ENCODE measurements at places on chromosomes 2 and 18.

- H3K27ac ChIP-seq, result no peak overlapping the region
- H3K4me3 ChIP-seq, result no peak overlapping the region
- peaks cover 7% of the 10 kb centered on the region for H3K27me3 ChIP-seq
- peaks cover 18% of the 10 kb centered on the region for H3K4me1 ChIP-seq
- no peaks in the 10 kb centered on the region for H3K36me3 ChIP-seq
- DNase-seq, result no peak
Measured at GRCh38 chr2:242075696-242076095, 206.2 kb downstream of the RTP5 start.

DNA sequence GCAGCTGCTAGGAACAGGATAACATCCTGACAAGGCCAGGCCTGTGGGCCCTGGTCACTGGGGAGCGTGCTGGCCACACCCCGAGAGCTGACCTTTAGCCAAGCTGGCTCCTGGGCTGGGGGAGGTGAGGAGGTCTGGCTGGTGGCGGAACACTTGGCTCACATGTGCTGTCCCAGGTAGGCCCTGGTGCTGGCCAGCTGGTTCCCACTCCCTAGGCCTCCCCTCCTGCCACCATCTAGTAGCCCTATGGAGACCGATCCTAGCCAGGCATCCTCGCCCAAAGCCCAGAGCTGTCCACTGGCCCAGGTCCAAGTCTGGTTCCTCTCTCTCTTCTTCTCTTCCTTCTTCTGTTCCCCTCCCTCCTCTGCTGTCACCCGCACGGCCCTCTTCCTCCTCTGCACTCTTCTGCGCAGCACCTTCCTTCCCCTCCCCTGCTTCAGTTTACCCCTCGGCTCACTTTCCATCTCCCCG lies 52.4 kb downstream of the TNS1 start:
- H3K36me3 ChIP-seq, result no peaks in the 10 kb centered on the region
- H3K27me3 ChIP-seq, result peaks cover 38% of the 10 kb centered on the region
- no peak overlapping the region for H3K27ac ChIP-seq
- no peak for DNase-seq

DNA sequence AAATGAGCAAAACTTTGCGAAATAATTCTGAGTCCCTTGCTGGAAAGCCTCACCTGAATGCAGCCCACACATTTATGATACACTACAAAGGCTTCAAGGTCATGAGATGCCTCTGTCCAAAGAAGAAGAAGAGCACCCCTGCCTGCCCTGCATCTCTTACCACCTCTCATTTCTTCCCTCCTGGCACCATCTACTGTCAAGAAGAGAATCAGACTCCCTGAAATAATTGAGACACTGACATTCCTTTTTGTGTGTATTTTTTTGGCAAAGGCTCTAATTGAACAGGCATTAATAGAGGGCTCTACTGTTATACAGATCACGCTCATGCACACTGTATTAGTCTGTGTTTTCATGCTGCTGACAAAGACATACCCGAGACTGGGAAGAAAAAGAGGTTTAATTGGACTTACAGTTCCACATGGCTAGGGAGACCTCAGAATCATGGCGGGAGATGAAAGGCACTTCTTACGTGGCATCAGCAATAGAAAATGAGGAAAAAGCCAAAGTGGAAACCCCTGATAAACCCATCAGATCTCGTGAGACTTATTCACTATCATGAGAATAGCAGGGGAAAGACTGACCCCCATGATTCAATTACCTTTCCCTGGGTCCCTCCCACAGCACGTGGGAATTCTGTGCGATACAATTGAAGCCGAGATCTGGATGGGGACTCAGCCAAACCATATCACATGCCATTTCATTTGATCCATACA lies 176.3 kb downstream of the ALPK2 start:
- H3K27me3 ChIP-seq, result peaks cover 65% of the 10 kb centered on the region
- no peak overlapping the region for H3K27ac ChIP-seq
- no peak overlapping the region for H3K4me3 ChIP-seq
- H3K36me3 ChIP-seq, result peaks cover 3% of the 10 kb centered on the region
- H3K4me1 ChIP-seq, result peaks cover 23% of the 10 kb centered on the region

DNA sequence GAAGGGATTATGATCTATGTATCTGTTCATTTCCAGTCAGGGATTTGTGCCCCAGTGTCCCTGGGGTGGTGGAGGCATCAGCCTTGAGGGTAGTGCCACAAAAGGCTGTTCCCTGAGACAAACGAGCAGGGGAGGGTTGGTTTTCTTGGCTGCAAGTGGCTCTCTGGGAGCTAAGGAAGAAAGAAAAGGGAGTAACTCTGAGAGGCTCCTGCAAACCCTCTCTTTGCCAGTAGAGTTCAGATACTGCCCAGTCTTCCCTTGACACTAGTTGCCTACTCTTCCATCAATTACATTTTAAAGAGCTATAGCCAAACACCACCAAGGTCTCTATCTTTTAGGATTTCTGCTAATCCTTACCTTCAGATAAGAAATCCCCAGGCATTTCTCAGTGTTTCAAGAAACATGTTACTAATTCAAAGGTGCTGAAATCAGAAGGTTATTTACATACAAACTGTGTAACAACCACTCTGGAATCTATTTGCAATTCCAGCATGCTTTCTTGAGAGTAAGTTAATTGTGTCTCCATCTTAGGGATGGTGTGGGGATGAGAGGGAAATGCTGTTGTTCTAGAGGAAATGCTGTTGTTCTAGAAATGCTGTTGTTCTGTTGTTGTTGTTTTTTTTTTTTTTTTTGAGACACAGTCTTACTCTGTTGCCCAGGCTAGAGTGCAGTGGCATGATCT lies 18.7 kb upstream of the KCTD1 start:
- H3K27me3 ChIP-seq, result peaks cover 3% of the 10 kb centered on the region
- no peak for DNase-seq
- H3K4me3 ChIP-seq, result no peak overlapping the region
- peaks cover 2% of the 10 kb centered on the region for H3K36me3 ChIP-seq

DNA sequence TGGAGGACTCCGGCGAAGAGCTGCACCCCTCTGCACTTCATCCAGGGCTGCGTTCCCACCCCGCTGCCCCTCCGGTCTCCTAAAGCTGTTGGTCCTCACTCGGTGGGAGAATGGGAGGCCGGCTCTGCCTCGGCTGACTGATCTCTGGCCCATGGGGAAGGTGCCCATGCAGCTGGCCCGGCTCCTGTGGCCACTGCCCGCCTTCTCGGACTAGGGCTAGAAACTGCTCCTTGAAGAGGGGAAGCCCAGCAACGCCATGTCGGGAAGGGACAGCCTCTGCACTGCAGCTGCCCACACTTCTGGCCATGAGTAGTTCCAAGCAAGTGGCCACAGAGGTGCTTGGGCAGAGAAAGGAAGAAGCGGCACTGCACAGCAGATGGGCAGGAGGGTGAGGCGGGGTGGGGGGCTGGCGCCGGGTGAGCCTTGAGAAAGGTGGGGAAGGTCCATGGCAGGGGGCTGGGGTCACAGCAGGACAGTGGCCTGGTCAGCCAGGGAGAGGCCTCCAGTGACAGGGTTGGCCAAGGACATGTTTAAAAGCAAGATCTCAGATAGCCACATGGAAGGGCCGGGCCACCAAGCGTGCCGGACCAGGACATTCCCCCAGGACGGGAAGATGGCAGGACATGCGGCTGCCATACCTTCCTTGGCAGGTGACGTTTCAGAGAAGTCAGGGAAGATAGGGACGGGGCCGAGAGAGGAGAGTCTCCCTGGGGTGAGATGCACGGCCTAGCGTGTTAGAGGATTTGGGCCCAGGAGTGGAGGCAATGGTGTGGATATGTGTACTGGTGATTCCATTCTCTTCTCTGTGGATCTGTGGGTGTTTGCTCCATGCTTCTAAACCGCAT lies 158.8 kb upstream of the HDAC4 start:
- peaks cover 4% of the 10 kb centered on the region for H3K4me1 ChIP-seq
- no peak for DNase-seq

- no peak overlapping the region for H3K4me3 ChIP-seq
- no peaks in the 10 kb centered on the region for H3K36me3 ChIP-seq
- no peak for DNase-seq
- H3K27me3 ChIP-seq, result peaks cover 5% of the 10 kb centered on the region
- H3K4me1 ChIP-seq, result no peaks in the 10 kb centered on the region
- no peak overlapping the region for H3K27ac ChIP-seq
Measured at GRCh38 chr18:76053551-76053950, 441.5 kb downstream of the ZNF516 start.

DNA sequence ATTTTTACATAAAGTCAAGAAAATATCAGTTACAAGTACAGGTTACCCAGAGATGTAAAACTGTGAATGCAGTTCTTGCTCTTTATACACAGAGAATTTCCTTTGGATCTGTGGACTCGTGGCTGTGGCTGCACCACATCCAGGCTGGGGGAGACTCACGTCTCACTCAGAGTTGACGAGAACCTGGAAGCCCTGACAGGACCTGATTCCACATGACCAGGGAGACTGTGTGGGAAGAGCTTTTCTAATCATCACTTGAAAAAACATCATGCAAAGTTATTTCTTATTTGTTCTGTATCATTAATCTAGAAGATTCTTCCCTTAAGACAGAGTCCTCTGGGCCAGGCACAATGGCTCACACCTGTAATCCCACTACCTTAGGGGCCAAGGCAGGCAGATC lies 1159.0 kb downstream of the RPIA start:
- H3K4me3 ChIP-seq, result no peak overlapping the region
- H3K36me3 ChIP-seq, result peaks cover 11% of the 10 kb centered on the region
- no peaks in the 10 kb centered on the region for H3K27me3 ChIP-seq
- DNase-seq, result no peak
- H3K4me1 ChIP-seq, result no peaks in the 10 kb centered on the region

- peaks cover 22% of the 10 kb centered on the region for H3K36me3 ChIP-seq
- H3K4me1 ChIP-seq, result peaks cover 3% of the 10 kb centered on the region
- no peak for DNase-seq
- no peak overlapping the region for H3K4me3 ChIP-seq
Measured at GRCh38 chr18:79326413-79327198, 69.1 kb upstream of the NFATC1 start.

DNA sequence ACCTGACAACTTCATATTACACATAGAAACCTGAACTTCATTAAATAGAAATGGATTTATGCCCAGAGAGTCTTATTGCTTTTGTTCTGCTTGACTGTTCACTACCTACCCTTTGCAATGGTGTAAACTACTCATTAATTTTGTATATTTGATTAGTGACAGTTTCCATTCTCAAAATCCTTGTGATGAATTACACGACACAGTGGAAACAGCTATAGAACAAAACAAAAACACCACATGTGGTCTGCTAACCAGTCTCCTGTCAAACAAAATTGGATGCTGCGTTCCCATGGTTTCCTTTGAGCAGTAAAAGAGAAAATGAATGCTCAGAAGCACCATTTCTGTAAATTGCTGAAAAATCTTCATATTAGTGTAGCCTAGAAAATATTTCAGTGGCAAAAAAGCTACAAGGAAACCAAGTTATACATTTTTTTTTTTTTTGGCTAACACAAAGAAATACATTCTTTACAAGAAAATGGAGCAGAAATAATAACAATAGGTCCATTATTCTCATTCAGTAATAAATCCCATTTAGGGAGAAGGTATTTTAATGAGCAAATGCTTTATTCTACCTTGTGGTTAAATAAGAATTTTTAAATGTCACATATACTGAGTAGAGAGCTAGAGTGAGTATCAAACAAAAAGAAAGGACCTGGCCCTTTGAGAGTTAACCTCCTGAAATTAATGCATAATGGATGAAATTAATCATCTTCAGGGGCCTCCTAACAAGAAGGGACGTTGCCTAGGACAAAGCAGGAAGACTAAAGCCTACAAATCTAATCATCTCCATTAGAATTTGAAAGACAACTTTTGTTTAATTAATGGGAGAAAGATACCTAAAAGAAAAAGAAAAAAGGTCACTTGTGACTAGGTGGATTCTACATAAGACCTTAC lies 355.1 kb upstream of the ZC3H15 start:
- DNase-seq, result no peak
- no peaks in the 10 kb centered on the region for H3K36me3 ChIP-seq
- H3K27ac ChIP-seq, result no peak overlapping the region
- no peaks in the 10 kb centered on the region for H3K27me3 ChIP-seq
- H3K4me3 ChIP-seq, result no peak overlapping the region
- peaks cover 22% of the 10 kb centered on the region for H3K4me1 ChIP-seq

DNA sequence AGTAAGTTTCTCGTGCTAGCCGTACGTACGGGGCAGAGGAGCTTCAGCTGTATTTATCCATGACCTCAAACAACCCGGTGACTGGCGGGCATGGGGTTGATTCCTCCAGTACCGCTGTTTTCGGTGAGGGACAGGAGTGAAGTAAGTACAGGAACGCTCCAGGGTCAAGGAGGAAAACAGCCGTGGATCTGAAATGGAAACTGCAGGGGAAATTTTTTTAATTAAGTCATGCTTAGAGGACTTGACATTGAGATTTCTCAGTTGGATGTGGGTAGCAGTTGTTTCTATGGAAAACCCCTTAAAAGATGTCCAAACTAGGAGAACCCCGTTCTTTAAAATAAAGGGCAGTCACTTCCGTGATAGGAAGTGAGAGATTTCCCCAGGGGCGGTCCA lies 1.2 kb downstream of the RAB12 start:
- H3K27ac ChIP-seq, result peak overlapping the region; percentile 10
- peaks cover 23% of the 10 kb centered on the region for H3K4me1 ChIP-seq
- DNase-seq, result no peak
- H3K4me3 ChIP-seq, result peak overlapping the region; percentile 80
- peaks cover 29% of the 10 kb centered on the region for H3K27me3 ChIP-seq

Data from progenitor cell of endocrine pancreas (in vitro differentiated cells).